GM20000 (cell line): ENCODE measurements at places on chromosomes 5 and 9.

- DNase-seq: no peak
Measured at GRCh38 chr9:4070266-4070665, 229.6 kb downstream of the GLIS3 start.

DNA sequence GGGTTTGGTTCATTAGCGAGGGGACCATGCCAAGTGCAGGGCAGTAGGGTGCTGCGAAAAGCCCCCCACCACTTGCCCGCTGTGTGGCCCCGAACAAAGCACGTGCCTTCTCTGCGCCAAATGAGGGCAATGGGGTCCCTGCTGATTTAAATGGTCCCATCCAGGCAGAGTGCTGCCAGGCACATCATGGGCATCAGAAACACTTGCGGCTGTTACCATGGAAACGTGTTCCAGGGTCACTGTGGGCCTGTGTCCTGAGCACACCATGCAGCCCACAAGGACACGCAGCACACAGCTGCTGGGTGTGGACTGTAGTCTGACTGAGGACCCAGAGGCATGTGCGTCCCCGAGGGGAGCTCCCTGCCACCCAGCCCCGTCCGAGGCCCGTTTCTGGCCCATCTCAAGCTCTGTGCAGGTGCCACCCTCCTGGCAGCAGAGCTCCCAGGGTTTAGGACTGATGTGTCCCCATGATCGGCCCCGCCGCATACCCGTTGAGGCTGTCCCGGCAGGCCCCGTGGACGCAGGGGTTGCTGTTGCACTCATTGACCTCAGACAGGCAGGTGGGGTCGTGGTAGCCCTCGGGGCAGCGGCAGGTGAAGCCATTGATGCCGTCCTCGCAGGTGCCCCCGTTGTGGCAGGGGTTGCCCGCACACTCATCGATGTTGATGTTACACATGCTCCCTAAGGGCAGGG is 31.3 kb upstream of the SEC16A start:
- no peak for DNase-seq

DNA sequence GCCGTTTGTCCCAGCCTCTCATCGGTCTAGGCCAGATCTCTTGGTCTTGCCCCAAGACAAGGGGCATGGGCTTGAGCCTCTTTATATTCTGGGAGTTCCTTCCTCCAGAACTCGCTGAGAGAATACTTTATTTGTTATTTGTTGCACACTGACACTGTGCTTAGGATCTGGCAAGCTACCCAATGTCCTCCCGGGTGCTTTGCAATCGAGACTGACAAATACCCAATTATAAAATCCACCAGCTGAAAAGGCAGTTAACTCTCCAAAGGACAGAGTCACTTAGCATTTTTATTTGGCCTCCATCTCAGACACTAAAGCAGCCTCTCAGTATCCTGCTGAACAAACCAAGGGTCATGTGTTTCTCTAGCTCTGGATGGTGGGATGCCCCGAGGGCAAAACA is 500.2 kb upstream of the DAP start:
- no peak for DNase-seq

DNA sequence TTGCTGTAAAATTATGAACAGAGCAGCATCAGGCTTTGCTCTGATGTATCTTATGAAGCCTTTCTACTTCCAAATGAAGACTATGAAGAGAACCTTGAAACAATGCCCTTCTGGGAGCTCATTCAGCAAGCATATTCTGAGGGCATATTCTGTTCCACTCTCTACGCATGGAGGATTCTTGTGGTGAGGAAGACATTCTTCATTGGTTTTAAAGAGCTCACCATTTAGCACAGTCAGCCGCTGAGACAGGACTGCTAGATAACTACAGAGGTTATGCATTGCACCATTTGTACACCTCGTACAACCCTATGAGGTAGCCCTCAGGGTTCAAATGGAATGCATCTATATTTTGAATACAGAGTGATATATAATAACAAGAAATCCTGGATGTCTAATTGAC is 61.0 kb downstream of the INVS start:
- DNase-seq: no peak

DNA sequence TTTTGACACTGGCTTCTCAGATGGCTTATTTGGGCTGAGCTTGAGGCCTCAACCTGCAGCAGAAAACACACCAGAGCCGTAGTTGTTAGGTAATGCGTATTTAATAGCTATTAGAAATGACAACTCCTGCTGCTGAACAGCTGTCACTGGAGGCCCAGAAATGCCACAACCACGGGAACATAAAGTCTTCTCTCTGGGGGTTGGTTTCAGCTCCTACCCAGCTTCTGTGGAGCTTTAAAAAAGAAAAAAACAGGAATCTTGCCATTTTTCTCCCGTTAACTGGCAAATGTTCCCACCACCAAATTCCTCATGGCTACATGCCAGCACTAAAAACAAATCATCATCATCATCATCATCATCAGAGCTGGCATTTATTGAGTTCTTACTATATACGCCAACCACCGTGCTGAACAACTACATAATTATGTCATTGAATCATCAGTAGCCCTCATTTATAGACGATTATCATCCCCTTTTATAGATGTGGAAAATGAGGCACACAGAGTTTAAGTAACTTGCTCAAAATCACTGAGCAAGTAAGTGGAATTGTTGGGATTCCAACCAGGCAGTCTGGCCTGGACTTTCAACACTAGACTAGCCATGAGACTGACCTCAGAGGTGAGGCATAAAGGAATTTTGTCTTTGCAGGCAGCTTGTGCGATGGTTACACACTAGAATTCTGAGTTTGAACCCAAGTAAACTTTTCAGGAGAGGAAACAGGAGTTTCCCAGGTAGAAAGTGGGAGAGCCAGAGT is 185.3 kb upstream of the WWC1 start:
- DNase-seq: no peak

DNA sequence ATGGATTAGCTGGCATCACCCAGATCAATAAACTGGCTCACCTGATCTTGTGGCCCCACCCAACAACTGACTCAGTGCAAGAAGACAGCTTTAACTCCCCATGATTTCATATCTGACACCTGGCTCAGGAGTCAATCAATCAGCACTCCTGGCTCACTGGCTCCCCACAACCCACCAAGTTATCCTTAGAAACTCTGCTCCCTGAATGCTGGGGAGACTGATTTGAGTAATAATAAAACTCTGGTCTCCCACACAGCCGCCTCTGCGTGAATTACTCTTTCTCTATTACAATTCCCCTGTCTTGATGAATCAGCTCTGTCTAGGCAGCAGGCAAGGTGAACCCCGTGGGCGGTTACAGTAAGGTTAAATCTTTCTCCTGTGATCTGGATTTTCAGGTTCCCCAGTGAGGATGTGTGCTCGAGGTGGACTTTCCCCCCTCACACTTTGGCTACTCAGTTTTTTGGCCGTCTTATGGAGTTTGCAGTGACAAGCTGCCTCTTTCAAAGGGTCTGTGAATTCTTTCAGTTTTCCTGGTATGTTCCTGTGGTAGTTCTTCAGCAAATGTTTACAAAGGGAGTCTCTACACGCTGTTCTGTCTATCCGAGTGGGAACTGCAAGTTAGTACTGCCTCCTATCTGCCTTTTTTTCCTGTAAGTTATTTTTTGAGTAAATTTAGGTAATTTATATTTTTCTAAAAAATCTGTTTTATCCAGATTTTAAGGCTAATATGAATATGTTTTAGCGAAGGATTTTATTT is 500.2 kb upstream of the NUDT12 start:
- no peak for DNase-seq

GRCh38 chr5:160423099-160423498 is 1.4 kb downstream of the PTTG1 start:
- DNase-seq: no peak

DNA sequence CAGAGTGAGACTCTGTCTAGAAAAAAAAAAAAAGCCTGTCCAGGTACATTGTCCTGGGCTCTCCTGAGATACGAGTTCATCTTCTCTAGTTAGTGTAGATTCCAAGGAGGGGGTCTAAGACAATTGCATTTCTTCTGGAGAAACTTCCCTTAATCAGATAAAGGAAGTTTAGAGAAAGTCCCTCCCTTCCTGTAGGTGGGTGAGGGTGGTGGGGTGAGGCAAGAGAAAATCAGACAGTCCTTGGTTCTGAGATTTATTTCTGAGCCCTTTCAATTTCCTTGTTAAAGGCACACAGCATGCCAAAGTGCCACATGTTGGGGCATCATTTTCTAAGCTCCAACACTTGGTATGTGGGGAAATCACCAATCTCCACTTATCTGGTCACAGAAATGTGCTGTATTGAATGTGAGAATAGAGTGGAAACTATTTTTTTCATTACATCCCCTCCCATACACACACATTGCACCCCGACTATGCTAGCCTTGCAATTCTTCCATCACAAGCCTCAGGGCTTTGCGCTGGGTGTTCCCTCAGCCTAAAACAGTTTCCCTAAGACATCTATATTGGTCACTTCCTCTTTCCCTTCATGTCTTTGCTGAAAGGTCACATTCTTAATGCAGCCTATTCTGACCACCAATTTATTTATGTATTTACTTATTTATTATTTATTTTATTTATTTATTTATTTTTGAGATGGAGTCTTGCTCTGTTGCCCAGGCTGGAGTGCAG is 5.1 kb upstream of the TUT7 start:
- no peak for DNase-seq

DNA sequence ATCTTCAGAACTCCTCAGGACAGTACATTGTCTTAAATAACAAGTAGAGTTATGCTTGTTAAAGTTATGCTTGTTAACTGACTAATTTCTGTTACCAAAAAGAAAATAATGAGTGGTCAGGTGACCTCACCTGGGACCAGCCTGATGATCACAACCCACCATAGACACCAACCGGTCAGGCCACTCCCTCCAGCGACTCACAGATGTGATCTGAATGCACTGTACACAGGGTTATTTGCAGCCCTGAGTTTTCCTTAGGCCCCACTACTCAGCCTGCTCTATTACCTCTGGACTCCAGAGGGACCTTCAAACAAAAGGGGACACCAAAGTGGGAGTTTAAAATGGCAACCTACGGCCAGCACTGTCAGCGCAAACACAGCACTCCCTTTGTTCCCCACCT is 55.3 kb downstream of the ARSB start:
- DNase-seq: no peak

- DNase-seq: peak; percentile 34
Measured at GRCh38 chr5:135883441-135883840, 12.2 kb downstream of the IL9 start.

DNA sequence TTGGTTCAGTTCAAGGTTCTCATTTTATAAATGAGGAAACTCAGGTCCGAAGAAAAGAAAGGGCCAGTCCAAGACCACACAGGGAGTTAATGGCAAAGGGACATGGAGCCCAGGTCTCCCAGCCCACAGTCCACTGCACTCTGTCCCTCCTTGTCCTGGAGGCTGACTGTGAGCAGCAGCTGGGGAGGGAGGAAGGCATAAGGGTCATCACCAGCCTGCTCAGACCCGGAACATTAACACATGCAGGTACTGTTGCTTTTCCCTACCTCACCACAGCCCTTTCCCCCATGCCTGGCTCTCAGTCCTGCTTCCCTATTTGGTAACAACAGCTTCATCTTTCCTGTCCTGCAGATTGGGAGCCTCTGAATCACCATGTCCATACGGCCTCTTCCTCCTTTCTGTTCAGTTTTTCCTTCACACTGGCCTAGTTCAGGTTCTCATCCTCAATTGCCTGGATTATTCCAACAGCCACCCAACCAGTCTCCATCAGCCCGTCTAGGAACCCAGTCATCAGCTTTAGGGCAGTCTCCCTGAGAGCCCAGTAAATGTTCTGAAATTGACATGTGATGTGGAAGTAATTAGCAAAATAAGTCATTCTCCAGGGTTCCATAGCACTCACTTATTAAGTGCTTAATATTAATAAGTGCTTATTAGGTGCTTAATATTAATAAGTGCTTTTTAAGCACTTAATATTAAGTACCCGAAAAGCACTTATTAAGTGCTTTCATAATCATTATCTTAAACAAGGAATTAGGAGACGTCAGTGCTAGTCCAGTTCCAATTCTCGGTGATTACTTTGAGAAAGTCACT is 4.3 kb downstream of the GPX3 start:
- DNase-seq: no peak

DNA sequence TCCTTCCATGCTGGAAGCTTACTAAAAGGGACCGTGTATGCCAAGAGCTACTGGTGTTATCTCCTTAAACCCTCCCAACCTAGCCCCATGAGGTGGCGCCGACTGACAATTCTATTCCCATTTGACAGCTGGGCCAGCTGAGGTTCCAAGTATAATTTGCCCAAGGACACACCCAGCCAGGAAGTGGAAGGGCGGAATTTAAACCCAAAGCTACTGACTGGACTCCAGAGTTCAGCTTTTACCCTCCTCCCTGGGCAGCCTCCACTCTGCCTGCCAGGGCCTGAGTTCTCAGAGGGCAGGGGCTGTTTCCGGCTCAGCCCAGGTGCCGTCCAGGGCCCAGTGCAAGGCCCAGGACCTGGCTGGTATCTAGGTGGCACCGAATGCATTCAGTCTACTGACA is 71.8 kb downstream of the C9orf50 start:
- peak; percentile 23 for DNase-seq
